ENCODE measurements at places on chromosomes 1 and 21.

GRCh38 chr1:150221552-150221951, 14.4 kb downstream of the ANP32E start:
- no peak for DNase-seq

GRCh38 chr1:87650306-87650705, 321.6 kb downstream of the LMO4 start:
- no peak for DNase-seq

DNA sequence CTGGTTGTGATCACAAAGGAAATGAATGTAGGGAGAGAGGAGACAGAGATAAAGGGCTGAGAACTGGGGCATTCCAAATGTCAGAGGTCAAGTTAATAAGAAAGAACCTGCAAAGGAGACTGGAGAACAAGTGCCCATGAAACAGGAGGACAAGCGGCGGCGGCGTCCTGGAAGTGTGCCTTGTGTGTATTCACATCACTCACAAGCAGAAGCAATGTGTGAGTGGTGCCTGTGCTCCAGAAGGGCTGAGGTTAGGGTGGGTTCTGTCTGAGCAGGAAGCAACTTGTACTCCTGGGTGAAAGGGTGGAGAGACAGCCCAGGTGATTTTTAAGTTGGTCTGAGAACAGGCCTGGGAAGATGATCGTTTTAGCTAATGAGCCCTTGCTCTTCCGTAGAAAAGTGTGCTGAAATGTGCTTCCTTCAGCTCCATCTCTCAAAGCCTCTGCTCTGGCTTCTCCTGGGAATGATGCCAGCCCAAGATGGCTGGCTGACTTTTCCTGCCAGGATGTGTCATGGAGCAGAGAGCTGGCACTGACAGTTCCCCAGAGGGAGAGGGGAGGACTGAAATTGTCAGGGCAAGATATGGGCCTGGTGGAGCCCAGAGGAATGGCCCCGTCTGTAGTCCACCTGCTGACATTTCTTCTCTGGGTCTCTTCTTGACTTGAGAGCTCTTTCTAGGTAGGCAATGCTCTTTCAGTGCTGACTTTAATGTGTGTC, 25.1 kb upstream of the PLEKHA6 start:
- DNase-seq, result no peak

- DNase-seq, result no peak
These were observed 63.3 kb downstream of the LRRC40 start for GRCh38 chr1:70142075-70142474.

DNA sequence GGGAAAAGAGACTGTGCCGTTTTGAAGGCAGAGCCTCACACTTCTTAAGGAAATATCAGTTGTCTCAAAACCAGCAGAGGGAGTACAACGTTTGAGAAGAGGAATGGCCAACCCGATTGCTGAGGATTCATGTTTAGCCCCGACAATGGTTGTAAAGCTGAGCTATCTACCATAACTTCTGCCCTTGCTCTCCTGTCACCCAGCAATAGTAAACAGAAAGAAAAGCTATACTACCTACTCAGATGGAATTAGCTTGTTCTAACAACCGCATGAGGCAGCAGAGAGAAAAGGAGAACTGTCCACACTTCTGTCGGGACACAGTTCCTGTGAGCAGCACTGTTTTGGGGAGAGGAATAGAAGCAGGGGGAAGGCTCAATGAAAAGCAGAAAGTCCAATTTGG, 91.2 kb downstream of the SLC45A1 start:
- peak; percentile 41 for DNase-seq

Data from HEK293T (cell line).